ENCODE measurements at places on chromosomes 1 and 21.

- DNase-seq, result no peak
Measured at GRCh38 chr1:94920061-94920460, 6.8 kb downstream of the CNN3 start.

DNA sequence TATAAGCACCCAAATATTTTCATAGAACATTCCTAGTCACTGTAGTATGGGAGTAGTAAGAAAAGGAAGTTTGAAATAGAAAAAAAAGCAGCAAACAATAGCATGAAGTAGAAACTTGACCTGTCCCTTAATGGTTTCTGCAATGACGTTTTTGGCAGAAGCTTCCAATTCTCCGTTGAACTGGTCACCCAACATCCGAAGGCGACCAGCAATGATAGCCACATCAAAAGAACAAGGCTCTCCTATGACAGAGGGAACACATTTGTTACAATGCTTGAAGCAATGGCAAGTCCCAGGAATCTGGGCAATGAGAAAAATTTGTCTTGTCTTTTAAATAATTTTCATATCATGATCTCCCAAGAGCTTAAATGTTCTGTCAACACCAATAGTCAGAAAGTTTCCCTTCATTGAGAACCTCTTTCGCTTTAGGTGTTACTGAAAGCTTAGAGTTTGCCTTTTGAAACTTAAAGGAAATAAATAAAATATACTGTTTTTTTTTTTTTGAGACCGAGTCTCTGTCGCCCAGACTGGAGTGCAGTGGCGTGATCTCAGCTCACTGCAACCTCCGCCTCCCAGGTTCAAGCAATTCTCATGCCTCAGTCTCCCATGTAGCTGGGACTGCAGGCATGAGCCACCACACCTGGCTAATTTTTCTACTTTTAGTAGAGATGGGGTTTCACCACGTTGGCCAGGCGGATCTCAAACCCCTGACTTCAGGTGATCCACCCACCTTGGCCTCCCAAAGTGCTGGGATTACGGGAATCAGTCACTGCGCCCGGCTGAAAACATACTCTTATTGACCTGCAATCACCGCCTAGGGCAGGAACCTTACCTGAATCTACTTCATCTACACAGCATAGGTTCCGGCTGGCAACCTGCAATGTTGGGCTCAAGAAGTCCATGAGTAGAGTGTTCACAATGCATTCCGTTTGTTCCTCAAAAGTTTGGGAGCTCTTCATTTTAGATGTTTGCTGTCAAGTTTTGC is 672 bp downstream of the BCL2L15 start:
- DNase-seq, result no peak

DNA sequence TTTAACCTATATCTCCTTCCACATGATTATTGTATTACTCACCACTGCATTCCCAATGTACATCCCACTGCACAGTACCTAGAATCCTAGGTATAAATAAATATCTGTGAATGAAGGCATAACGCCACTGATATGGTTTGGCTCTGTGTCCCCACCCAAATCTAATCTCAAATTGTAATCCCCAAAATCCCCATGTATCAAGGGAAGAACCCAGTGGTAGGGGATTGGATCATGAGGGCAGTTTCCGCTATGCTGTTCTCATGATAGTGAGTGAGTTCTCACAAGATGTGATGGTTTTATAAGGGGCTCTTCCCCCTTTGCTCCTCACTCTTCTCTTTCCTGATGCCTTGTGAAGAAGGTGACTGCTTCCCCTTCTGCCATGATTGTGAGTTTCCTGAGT is 599.0 kb upstream of the ADGRL2 start:
- DNase-seq, result no peak

- no peak for DNase-seq
Measured at GRCh38 chr1:33060579-33061083, 20.3 kb upstream of the AZIN2 start.

DNA sequence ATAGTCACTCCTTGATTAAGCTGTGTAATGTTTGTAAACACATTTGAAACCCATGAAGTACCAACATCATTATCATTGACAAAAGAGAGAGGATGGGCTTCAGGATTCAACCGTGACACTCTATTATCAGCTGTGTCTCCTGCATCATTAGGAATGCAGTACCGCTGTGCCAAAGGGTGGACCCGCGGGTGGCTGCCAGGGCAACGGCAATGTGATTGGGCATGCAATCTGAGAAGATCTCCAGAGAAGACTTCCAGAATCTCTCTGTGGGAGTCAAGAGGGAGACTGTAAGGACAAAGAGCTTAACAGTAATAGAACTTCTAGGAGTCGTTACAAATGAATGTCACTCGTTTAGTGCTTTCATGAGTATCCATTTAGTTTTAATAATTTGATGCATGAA is 97.9 kb downstream of the USH2A start:
- DNase-seq, result no peak

DNA sequence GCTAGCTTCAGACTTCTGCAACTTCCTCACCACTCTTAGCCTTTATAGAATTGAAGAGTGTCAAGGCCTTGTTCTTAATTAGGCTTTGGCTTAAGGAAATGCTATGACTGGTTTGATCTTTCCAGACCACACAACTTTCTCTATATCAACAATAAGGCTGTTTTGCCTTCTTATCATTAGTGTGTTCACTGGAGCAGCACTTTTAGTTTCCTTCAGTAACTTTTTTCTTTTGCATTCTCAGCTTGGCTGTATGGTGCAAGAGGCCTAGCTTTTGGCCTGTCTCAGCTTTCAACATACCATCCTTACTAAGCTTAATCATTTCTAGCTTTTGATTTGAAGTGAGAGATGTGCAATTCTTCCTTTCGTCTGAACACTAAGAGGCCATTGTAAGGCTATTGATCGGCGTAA is 8.6 kb downstream of the PRKACB start:
- DNase-seq, result no peak

GRCh38 chr1:43205671-43206070 is 33.5 kb downstream of the CFAP57 start:
- DNase-seq, result no peak

- no peak for DNase-seq
Measured at GRCh38 chr1:82299656-82300055, 498.9 kb downstream of the ADGRL2 start.

GRCh38 chr1:101929343-101929742 is 67.4 kb downstream of the OLFM3 start:
- DNase-seq, result no peak

- DNase-seq, result no peak
Measured at GRCh38 chr21:44929242-44929798, 8.6 kb upstream of the ITGB2 start.

All from SHP77 (cell line).